Pancreas (tissue), 10 donors: ENCODE measurements at places on chromosomes 12 and 14. TPM values are rescaled to one million over a fixed set of nuclear protein-coding genes. Genes with fewer than 3 reads are reported as not detected.
A peak's percentile ranks its signal among the peaks of the same experiment; 100 is the strongest.

The PLA2G1B gene
- total RNA-seq, result 9,940 TPM

The STXBP6 gene
- 22.1 TPM for total RNA-seq

GRCh38 chr12:22881878-22882385 is 257.0 kb downstream of the ETNK1 start:
- no peaks in the 10 kb centered on the region for H3K4me1 ChIP-seq
- H3K4me3 ChIP-seq, result no peak overlapping the region
- H3K27me3 ChIP-seq, result no peaks in the 10 kb centered on the region
- no peak for DNase-seq
- H3K36me3 ChIP-seq, result no peaks in the 10 kb centered on the region

GRCh38 chr12:27502021-27502435 is 22.0 kb upstream of the PPFIBP1 start:
- no peaks in the 10 kb centered on the region for H3K27me3 ChIP-seq
- H3K4me1 ChIP-seq, result no peaks in the 10 kb centered on the region
- H3K4me3 ChIP-seq, result no peak overlapping the region
- no peak overlapping the region for H3K27ac ChIP-seq

- peaks cover 63% of the 10 kb centered on the region for H3K4me1 ChIP-seq
- no peaks in the 10 kb centered on the region for H3K27me3 ChIP-seq
- H3K4me3 ChIP-seq, result no peak overlapping the region
- H3K27ac ChIP-seq, result no peak overlapping the region
- H3K36me3 ChIP-seq, result no peaks in the 10 kb centered on the region
Measured at GRCh38 chr14:68177728-68178127, 358.1 kb downstream of the RAD51B start.

The FKBP4 gene
- total RNA-seq, result 48.1 TPM

The TAS2R8 gene
- not detected for total RNA-seq

The NINJ2 gene
- 0.43 TPM for total RNA-seq

DNA sequence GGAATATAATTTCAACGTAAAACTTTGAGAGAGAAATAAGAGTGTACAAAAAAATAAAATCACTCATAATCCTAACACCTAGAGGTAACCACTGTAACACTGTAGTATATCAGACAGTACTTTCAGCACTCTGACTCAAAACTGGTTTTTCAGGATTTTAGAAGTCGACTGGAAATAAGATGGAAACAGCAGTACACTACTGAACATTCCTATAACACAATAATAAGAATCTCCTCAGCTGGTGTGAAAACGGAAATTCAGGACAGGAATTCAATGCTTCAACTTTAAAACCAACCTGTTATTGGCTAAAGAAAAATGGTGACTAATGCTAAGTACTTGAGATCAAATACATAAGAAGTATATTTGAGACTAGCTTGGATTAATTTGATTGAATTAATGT is 12.3 kb upstream of the PITPNM2 start:
- H3K27ac ChIP-seq, result peak overlapping the region; percentile 61
- DNase-seq, result no peak
- H3K4me1 ChIP-seq, result peaks cover 4% of the 10 kb centered on the region
- no peaks in the 10 kb centered on the region for H3K27me3 ChIP-seq
- no peak overlapping the region for H3K4me3 ChIP-seq

GRCh38 chr12:66438601-66439000 is 136.3 kb downstream of the HELB start:
- H3K27me3 ChIP-seq, result no peaks in the 10 kb centered on the region
- DNase-seq, result no peak
- no peaks in the 10 kb centered on the region for H3K4me1 ChIP-seq
- H3K27ac ChIP-seq, result no peak overlapping the region
- no peaks in the 10 kb centered on the region for H3K36me3 ChIP-seq

GRCh38 chr12:111327474-111327873 is 41.4 kb downstream of the PHETA1 start:
- no peaks in the 10 kb centered on the region for H3K4me1 ChIP-seq
- no peaks in the 10 kb centered on the region for H3K27me3 ChIP-seq
- H3K36me3 ChIP-seq, result no peaks in the 10 kb centered on the region
- no peak overlapping the region for H3K4me3 ChIP-seq

DNA sequence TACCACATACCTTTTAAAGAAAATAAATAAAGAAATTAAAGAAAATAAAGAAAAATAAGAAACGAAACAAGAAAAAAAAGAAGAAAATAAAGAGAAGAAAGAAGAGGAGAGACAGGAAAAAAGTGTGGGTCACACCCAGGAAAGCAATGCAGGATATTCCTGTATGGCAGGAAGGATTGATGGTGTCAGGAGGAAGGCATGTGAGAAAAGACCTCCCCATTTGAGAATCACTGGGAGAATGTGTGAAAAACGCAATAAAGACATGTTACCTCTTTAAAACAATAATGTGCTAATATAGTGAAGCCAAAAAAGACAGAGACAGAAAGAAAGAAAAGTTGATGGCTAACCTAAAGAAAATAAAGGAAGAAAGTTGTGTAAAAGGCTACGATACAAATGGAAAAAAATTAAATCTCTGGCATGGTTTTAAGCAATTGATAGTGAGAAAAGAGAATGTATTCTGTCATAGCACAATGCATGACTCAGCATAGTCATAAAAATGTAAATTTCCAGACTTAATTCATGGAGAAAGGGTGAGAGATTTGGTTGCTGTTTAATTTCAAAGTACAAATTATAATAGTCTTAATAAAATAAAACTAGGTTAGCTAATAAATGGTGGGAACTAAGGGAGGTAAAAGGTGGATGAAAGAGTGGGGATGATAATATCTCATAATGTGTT is 24.3 kb upstream of the FOXG1 start:
- no peak overlapping the region for H3K27ac ChIP-seq
- no peak for DNase-seq
- no peaks in the 10 kb centered on the region for H3K36me3 ChIP-seq
- H3K27me3 ChIP-seq, result peaks cover 5% of the 10 kb centered on the region

The RERGL gene
- 0.63 TPM for total RNA-seq

- H3K4me1 ChIP-seq, result no peaks in the 10 kb centered on the region
- no peak overlapping the region for H3K27ac ChIP-seq
- no peaks in the 10 kb centered on the region for H3K36me3 ChIP-seq
Measured at GRCh38 chr12:65308601-65309071, 30.2 kb downstream of the MSRB3 start.

- no peak for DNase-seq
- H3K27ac ChIP-seq, result no peak overlapping the region
- no peaks in the 10 kb centered on the region for H3K36me3 ChIP-seq
Measured at GRCh38 chr14:41668356-41668755, 61.7 kb downstream of the LRFN5 start.

The LRRC9 gene
- not detected for total RNA-seq

The FGF23 gene
- not detected for total RNA-seq

DNA sequence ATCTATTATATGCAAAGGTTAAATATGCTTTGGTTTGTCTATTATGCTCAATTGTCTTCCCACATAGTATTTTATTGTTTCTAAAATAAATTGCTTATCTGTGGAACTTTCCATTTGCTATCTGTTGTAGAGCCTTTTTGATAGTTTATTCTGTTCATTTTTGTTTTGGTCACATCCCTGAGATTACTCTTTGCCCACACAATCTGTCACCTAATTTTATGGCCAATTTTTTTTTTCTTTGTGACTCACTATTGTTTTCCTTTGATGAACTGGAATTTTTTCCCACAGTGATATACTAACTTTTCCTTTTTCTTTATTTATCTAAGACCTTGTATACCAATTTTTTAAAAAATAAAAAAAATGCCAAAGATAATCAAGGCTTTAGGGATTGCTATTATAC is 61.1 kb downstream of the RASSF9 start:
- no peaks in the 10 kb centered on the region for H3K4me1 ChIP-seq
- H3K27ac ChIP-seq, result no peak overlapping the region
- no peak overlapping the region for H3K4me3 ChIP-seq
- H3K27me3 ChIP-seq, result no peaks in the 10 kb centered on the region
- DNase-seq, result no peak

DNA sequence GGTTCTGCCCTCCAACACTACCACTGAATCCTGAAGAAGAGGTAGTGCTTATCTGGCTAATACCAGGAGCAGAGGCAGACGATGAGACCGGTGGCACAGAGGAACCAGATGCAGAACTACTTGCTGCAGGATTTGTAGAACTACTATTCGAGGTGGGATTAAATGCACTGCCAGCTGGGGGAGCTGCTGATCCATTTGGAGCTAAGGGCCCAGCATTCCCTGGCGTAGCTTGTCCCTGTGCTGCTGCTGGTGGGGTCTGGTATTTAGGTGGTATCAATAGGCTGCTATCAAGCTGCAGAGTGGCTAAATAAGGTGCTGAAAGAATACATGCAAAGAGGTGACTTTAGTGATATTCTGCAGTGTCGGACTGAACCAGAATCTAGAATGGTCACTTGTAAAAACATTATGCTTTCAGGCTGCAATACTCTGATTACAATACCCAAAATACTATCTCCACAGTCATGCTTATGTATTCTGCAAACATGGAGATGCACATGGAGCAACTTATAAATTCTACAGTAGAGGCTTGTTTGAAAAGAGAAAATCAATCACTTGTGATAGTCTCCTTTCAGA is 294.2 kb downstream of the MED13L start:
- no peaks in the 10 kb centered on the region for H3K4me1 ChIP-seq
- peaks cover 41% of the 10 kb centered on the region for H3K36me3 ChIP-seq

GRCh38 chr12:47972895-47973294 is 9.5 kb downstream of the TMEM106C start:
- H3K4me1 ChIP-seq, result no peaks in the 10 kb centered on the region
- no peaks in the 10 kb centered on the region for H3K27me3 ChIP-seq
- DNase-seq, result no peak
- no peaks in the 10 kb centered on the region for H3K36me3 ChIP-seq
- H3K4me3 ChIP-seq, result no peak overlapping the region

The FOXN4 gene
- total RNA-seq, result not detected

DNA sequence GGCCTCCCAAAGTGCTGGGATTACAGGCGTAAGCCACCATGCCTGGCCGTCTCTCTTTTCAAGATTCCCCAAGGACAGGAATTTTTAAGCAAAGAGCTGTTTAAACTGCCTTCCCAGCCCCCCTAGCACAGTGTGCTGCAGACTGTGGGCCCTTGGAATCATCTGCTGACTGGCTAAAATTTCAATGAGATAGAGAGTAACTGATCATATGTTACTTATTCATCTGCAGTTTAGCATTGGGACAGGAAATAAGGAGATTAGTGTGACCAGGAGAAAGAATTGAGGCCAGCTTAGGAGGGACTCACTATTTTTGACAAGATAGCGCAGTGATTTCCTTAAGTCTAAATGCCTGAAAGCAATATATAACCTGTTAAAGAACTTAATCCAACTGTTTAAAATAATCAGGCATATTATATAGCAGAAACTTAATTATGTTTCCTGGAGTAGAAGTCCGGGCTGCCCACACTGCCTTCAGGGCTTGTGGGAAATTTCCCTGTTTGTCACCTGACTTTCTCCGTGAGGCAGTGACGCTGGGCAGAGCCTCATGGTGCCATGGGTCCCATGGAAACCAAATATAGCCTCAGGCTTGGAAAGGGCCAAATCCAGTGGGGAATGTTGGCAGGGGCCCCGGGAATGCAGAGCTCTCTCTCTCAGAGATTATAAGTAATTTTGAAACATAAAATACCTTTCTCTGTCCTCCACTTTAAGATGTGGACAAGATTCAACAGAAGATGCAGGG is 22.8 kb upstream of the CEBPE start:
- H3K27me3 ChIP-seq, result no peaks in the 10 kb centered on the region
- no peak overlapping the region for H3K4me3 ChIP-seq
- peak; percentile 75 for DNase-seq
- no peaks in the 10 kb centered on the region for H3K36me3 ChIP-seq
- no peak overlapping the region for H3K27ac ChIP-seq

GRCh38 chr12:71270057-71270456 is 112.3 kb upstream of the TSPAN8 start:
- H3K27ac ChIP-seq, result no peak overlapping the region
- DNase-seq, result no peak
- H3K36me3 ChIP-seq, result no peaks in the 10 kb centered on the region
- H3K27me3 ChIP-seq, result no peaks in the 10 kb centered on the region
- H3K4me1 ChIP-seq, result no peaks in the 10 kb centered on the region

DNA sequence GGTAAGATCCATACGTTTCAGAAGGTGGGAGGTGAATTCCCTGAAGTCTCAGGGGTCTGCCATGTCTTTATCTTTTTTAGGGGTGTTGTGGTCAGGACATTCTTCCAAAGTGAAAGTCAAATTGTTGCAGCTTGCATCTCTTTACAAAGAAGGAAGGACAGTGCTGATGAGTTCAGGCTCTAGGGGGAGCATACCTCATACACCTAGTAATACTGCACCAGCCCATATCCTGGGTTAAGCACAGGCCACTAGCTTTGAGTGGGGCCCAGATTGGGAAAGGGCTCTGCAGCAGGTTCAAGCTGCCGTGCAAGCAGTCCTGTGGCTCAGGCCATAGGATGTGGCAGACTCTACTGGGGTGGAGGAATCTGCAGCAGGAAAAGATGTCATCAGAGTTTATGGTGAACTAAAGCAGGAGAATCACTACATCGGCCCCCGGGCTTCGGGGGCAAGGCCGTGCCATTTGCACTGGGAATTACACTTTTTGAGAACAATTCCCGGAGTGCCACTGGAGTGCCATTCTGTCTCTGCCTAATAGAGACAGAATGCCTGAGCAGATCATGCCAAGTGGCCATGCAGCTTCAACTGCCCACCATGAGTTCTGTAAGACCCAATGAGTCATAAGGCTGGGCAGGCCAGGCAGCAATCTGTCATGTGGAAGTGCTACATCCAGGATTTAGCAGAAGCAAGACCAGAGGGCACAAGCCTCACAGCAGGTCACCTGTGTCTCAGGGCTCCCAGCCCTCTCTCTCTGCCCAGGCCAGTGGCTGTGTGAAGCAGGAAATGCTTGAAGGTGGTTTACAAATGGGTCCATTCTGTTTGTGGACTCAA is 32.3 kb downstream of the DIO3 start:
- H3K4me1 ChIP-seq, result no peaks in the 10 kb centered on the region
- H3K4me3 ChIP-seq, result no peak overlapping the region
- H3K27me3 ChIP-seq, result no peaks in the 10 kb centered on the region
- H3K27ac ChIP-seq, result no peak overlapping the region
- DNase-seq, result no peak

- H3K27me3 ChIP-seq, result no peaks in the 10 kb centered on the region
- no peak overlapping the region for H3K27ac ChIP-seq
- no peak overlapping the region for H3K4me3 ChIP-seq
- H3K36me3 ChIP-seq, result no peaks in the 10 kb centered on the region
Measured at GRCh38 chr14:20278414-20278813, 27.3 kb downstream of the TTC5 start.

The IFNG gene
- total RNA-seq, result not detected

DNA sequence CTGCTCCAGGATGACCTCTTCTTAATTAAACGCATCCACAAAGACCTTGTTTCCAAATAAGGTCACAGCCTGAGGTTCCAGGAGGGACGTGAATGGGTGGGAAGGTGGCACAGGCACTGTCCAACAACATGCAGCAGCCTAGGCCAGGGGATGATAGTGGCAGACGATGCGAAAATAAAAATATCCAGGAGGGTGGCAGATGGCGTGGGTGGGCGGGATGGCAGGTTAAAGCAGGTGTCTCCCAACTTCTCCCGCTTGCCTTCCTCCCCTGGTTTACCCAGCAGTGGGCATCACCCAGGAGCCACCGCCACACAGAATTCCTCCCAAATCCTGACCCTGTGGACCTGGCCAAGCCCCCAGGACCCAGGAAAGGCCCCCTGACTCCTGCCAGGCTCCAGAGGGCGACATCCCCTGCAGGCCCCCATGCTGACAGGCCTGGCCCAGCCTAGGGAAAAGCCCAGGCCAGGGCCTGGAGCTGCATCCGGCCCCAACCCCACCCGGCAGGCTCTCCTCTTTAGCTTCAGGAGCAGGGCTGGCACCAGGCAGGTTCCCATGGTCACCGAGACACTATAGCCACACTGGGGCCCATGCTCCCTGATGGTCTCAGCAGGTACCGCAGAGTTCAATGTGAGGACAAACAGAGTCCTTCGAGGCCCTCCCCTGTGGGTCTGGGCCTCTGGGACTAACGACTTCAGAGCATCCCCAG is 9.7 kb downstream of the NCOR2 start:
- no peaks in the 10 kb centered on the region for H3K4me1 ChIP-seq
- no peak overlapping the region for H3K27ac ChIP-seq
- DNase-seq, result no peak
- no peaks in the 10 kb centered on the region for H3K36me3 ChIP-seq
- H3K4me3 ChIP-seq, result no peak overlapping the region

The NANOG gene
- total RNA-seq, result 0.28 TPM

The RNU4-1 gene
- 1,310 TPM for total RNA-seq
